ENCODE measurements at places on chromosomes 2 and 18.

- no peak for DNase-seq
Observed at GRCh38 chr2:30334762-30335363, 103.5 kb downstream of the LBH start.

- DNase-seq, result no peak
Observed at GRCh38 chr2:58788402-58788801, 547.3 kb upstream of the FANCL start.

DNA sequence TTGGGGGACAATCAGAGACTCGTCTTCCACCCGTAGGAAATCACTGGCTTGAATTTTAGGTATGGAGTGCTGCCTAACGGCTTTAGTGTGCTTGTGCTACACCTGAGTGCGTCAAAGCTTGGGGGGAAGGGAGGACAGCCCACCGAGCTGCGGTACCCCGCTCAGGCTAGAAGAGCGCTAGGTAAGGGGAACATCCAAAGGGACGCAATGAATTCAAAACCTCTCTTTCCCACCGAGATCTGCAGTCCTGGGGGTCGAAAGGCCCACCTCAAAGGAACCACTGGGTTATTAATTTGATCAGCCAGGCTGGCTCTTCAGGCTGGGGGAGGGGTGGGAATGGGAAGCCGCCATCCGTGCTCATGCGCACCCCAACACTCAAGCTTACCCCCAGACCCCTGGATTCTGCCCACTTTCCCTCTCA is 2.7 kb downstream of the EPHA4 start:
- DNase-seq, result no peak

DNA sequence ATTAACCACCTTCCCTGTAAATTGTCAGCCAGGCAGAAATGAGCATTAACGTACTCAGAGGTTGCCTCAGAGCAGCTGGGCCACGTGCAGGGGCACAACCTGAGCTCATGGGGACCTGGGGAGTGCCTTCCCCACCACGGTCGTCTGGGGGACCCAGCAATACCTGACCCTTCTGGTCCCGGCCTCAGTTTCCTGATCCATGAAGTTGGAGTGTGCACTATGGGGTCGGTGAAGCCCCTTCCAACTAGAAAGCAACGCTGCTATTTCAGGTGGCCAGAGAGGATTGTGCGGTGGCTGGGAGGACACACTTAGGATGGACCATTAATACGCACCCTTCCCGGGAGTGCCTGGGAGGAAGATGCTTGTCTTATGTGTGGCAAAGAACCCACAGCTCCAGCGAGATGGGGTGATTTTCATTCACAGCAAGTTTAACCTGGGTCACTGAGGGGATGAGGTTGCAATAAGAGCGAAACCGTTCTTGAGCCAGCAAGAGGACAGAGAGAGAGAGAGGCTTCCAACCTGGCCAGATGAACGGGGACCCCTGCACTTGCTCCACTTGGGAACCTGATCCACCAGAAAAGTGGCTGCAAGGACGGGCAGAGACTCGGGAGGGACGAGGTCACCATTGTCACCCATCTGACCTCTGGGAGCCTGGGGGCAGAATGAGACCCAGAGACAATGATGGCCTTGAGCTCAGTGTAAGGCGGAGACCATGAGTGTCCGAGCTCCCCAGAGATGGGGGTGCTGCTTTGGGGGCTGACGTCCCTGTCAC is 36.2 kb downstream of the NGEF start:
- no peak for DNase-seq
